ENCODE measurements at places on chromosomes 13 and 19.

GRCh38 chr13:62093984-62094780, 678.5 kb upstream of the PCDH20 start:
- DNase-seq: no peak

DNA sequence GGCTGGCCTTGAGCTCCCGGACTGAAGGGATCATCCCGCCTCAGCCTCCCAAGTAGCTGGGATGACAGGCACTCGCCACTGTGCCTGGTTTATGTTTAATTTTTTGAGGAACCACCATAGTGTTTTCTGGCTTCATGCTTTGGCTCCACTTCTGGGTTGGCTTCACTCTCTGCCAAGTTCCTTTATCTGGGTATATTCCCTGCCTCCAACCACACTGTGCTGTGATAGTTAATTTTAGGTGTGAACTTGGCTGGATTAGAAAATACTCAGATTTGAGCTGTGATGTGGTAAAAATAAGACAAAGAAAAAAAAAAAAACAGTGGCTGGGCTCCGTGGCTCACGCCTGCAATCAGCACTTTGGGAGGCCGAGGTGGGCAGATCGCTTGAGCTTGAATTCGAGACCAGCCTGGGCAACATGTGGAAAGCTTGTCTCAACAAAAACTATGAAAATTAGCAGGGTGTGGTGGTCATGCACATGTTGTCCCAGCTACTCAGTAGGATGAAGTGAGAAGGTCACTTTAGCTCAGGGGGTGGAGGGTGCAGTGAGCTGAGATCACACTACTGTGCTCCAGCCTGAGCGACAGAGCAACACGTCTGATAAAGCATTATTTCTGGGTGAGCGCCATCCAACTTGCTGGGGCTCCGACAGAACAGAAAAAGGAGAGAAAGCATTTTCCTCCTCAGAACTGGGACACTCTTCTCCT, 7.5 kb upstream of the ILF3 start:
- no peak for DNase-seq

GRCh38 chr19:31160336-31160926, 188.8 kb downstream of the TSHZ3 start:
- no peak for DNase-seq

- DNase-seq: peak; percentile 33
Observed at GRCh38 chr13:51222037-51222685, at the start of gene FAM124A. Gene FAM124A (plus strand): TSS chr13:51222398. CDS start chr13:51222502, 104 bp downstream.

DNA sequence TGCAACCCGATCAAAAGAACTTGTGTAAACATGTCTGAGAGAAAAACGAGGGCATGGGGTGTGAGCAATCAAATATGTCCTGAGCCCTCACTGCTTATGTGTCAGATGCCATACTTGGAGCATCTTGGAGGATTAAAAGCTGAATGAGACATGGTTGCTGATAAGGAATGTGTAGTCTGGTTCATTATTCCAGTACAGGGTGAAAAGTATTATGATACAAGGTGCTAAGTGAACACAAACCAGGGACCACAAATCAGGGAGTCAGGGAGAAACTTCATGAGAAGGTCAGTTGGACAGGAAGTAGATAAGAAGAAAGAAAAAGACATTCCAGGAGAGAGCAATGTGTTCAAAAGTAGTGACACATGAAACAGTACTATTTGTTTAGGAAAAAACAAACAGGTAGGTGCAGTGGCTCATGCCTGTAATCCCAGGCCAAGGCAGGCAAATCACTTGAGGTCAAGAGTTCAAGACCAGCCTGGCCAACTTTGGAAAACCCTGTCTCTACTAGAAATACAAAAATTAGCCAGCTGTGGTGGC, 2.0 kb upstream of the RCBTB1 start:
- DNase-seq: no peak

GRCh38 chr13:67792151-67792676, 562.1 kb upstream of the PCDH9 start:
- no peak for DNase-seq

DNA sequence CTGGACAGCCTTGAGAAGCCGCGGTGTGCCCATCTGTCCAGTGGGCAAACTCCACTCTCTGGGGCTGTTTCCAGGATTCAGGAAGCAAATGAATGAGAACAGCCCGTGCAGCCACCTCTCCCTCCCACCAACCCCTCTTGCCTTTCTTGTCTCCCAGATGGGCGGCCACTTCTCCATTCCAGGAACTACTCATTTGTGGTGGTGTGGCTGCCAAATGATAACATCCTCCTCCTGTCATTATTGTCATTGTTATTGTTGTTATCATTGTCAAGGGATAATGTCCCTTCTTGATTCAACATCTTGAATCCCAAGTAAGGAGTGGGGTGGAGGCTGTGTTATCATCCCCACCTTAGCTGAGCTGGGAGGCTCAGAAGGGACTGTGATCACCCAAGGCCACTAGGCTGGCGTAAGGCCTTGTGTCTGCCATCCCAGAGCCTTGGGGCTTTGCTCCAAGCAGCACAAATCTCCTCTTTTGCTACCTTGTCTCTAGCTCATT, 1.6 kb downstream of the DNM2 start:
- peak; percentile 40 for DNase-seq

DNA sequence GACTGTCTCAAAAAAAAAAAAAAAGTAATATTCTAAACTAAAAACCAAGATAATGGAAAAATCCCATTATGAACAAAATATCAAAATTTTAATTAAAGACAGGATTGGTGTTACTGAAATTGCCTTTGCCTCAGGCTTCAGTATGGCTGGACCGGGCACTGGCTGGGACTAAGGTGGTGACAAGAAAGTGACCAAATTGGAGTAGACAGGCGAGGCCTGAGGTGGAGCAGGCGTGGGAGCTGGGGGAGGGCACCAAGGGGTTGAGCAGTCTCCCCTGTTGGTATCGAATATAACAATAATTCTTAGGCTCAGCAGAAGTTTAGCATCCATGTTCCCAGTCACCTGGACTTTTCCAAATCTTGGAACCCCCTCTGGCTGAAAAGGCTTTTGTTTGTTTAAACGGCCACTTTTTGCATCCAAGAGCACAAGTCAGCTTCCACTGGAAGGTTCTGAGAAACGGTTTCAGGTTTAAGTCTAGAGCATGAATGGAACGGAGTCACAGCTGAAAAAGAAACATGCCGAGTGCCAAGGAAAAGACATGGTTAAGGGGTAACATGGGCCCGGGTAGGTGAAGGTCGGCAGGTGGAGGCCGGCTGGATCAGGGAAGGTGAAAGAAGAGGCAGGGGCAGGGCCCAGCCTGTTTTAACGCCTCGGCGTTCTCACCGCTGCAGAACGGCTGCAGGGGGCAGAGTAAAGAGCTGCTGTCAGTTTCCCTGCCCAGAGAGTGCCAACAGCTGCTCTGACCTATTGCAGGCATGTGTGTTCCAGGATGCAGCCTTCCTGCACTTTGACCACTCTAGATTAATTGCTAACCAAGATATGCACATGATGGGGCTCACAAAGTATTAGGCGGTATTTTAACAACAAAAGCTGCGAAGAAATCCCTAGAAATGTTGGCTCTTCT, 104.4 kb downstream of the TM9SF2 start:
- peak; percentile 23 for DNase-seq

DNA sequence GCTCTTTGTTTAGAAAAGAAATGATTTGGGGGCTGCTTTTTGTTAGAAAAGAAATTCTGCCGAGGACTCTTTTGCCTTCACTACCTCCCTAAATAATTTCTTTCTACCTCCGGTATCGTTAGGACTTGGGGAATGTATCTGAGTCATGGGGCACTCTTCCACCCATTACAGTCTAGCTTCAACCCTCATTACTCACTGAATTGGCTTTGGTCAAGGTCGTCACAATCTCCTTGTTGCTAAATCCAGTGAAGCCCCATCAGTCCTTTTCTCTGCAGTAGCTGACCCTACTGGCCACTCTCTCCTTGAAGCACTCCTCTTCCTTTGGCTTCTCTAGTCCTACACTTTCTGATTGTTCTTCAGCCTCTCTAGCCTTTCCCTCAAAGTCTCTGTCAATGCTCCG, 34.0 kb downstream of the WDR87 start:
- DNase-seq: no peak

GRCh38 chr19:39701291-39701690, 3.0 kb upstream of the LGALS14 start:
- no peak for DNase-seq

DNA sequence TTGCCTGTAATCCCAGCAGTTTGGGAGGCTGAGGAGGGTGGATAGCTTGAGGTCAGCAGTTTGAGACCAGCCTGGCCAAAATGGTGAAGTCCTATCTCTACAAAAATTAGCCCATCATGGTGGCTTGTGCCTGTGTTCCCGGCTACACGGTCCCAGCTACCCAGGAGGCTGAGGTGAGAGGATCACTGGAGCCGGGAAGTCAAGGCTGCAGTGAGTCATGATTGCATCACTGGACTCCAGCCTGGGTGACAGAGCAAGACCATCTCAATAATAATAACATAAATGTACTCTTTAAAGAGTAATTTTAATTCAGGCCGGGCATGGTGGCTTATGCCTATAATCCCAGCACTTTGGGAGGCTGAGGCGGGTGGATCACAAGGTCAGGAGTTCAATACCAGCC, 38.7 kb downstream of the SKA3 start:
- DNase-seq: peak; percentile 24

DNA sequence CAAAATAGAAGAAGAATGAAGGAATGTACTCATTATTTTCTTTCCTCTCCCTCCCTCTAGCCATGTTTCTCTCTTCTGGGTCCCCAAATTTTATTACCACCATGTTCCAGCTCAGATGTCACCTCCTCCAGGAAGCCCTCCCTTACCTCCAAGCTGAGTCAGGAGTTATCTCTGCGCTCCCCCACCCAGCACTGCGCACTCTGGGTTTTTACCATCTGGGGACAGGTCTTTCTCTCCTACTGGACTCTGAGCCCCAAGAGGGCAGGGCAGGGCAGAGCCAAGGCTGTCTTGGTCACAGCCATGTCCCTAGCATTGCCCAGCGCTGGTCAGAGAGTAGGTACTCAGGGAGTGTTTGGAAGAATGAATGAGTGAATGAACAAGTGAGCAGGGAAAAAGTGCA, 2.9 kb downstream of the GNG8 start:
- DNase-seq: no peak

GRCh38 chr19:11558881-11559828, at the start of gene ELOF1:
Gene ELOF1 (minus strand): TSS chr19:11559230. CDS start chr19:11554347, 4,883 bp downstream.
- peak; percentile 99 for DNase-seq

DNA sequence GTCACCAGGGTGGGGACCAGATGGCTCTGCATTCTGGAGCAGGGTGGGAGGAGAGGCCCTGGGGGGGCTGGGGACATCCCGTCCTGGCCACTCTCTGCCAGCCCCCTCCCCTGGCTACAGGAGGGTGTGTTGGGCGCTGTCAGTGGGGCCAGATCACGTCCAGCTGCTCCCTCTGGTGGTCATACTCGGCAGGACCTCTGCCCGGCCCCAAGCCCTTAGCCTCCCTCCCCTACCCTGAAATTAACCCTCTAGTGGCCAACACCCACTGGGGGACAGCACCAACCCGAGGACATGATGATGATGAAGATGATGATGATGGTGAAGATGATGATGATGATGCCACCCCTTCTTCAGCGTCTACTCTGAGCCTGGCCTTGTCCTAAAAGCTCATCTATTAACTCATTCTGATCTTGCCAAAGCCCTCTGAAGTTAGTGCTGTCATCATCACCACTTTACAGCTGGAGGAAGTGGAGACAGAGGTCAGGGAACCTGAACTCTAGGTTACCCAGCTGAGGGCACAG, 590 bp upstream of the LGI4 start:
- DNase-seq: peak; percentile 66

DNA sequence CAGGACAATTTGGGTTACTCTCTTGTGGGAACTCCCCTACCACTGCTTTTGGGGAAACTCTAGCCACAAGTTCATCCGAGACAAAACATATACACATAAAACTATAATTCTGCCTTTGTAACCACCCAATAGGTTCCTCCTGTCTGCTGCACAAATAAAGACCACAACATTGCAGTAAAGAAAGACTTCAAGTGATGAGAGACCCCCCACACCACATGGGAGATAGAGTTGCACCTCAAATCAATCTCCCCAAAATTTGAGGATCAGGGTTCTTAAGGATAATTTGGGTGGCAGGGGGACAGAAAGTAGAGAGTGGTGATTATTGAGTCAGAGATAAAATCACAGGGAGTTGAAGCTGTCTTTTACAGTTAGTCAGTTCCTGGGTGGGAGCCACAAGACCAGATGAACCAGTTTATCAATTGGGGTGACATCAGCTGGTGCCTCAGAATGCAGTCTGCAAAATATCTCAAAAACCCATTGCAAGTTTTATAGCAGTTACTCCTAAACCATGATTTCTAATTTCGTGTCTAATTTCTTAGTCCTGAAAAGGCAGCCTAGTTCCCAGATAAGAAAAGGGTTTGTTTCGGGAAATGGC, 1348.5 kb downstream of the PCDH9 start:
- no peak for DNase-seq

DNA sequence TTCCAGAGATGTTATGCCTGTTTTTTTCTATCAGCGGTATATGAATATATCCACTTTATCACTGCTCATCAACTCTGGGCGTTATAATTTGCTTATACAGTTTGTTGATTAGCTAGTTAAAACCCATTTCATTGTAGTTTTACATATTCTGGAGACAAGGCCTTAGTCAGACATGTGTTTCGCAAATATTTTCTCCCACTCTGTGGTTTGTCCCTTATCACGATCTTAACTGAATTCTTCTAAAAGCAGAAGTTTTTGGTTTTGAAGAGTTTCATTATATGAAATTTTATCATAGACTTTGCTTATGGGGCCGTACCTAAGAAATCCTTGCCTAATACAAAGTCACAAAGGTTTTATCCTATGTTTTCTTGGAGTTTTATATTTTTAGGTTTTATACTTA, 84.6 kb downstream of the FRY start:
- peak; percentile 83 for DNase-seq

- no peak for DNase-seq
Observed at GRCh38 chr19:40191836-40192646, 815 bp downstream of the MAP3K10 start.

DNA sequence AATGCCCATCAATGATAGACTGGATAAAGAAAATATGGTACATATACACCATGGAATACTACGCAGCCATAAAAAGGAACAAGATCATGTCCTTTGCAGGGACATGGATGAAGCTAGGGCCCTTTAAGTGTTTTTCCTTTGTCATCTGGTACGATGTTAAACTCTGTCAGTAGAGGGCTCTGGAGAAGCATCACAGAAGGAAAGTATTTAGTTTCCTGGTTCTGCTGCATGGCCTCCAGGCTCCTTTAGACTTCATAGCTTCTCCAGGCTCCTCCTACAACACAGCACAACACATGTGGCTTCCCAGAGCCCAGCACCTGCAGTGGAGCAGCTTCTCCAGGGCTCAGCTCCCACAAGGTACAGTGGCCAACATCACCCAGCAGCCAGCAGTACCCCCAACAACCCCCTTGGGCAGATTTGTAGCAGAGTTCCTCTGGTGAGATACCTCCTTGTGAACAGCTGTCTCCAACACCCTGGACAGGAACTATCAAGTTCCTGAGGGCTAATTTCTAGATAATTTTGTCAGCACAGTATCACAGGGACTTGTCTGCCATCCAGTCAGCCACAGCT, 63.4 kb downstream of the KCTD12 start:
- peak; percentile 42 for DNase-seq

DNA sequence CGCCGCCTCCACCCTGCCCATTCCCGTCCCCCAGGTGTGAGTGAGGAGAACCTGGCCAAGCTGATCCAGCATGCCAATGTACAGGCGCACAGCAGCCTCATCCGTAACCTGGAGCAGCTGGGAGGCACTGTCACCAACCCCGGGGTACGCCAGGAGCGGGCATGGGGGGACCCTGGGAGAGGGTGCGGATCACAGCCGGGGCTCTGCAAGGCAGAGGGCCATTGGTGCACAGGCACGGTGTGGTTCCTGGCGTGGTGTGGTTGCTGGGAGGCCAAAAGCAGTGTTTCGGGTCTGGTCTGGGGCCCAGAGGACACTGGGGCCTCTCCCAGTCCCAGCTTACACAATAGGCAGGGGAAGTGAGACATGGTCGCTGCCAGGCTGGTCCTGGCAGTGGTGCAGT, 8.3 kb downstream of the STXBP2 start:
- peak; percentile 77 for DNase-seq

GRCh38 chr13:112510002-112510780, 77.8 kb downstream of the TUBGCP3 start:
- no peak for DNase-seq

All from CD14-positive monocyte (primary cell).